ENCODE measurements at places on chromosomes 12 and 14.

DNA sequence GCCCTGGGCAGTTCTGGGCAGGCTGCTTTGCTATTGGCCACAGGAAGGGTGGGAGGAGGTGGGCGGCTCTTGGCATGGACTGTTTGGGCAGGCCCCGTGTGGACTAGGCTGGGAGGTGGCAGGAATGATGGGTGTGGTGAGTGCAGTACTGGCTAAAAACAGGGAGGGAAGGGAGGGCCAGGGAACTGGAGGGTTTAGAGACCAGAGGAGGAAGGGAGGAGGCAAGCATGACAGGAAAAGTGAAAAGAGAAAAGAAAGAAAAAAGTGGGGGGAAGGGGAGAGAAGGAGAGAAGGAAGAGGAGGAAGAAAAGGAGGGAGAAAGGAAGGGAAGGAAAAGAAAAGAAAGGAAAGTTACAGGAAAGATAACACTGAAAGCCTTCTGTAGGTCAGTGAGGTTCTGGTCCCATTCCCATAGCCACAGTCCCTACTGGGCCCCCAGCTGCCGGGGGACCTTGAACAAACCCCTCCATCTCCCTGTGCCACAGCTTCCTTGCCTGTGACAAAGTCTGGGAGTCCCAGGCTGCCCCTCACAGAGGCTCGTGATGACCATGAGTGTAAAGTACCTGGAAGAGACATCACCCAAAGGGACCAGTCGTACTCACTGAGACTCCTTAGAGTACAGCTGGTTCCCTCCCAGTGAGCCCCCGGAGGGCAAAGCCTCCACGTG is 1.1 kb upstream of the C14orf132 start:
- DNase-seq, result no peak

GRCh38 chr14:103186909-103187586 is 63.8 kb downstream of the TNFAIP2 start:
- DNase-seq, result no peak

DNA sequence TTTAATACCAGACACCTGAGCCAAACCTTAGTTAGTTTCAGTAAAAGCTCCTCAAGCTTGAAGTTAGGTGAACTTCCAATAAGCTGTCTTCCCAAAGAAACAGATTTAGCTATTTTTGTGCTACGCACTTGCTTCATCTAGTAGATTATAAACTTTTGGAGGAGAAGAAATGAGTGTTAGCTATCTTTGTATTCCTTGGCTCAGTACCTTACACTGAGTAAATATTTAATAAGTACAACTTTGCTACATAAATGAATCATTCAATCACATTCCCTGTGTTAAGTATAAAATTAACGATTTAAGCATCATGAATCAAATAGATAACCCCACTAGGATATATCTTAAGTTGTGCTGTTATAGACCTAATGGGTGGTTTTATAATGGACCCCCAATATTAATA is 307.0 kb downstream of the PCNX1 start:
- no peak for DNase-seq

DNA sequence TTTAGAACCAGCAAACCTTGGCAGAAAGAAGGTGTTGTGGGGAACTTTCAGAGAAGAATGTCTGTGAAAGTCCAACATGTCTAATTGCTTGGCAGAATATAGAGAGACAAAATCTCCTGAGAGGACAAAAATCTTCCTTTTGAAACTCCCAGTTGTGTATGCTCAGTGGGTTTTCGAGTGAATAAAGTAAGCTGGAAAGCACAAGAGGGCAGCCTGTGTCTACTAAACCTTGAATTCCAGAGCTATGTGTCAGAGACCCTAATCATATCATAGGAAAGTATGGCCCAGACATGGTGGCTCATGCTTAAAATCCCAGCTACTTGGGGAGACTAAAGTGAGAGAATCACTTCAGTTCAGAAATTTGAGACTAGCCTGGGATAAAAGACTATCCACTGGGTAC is 661.2 kb downstream of the SLC16A7 start:
- peak; percentile 24 for DNase-seq

- no peak for DNase-seq
These were observed 4.3 kb downstream of the HOXC9 start for GRCh38 chr12:54004063-54004840.

GRCh38 chr12:6363330-6364043 is 11.9 kb downstream of the SCNN1A start:
- DNase-seq, result peak; percentile 74

Data from lung microvascular endothelial cell (primary cell).